ENCODE measurements at places on chromosomes 5 and 9.

DNA sequence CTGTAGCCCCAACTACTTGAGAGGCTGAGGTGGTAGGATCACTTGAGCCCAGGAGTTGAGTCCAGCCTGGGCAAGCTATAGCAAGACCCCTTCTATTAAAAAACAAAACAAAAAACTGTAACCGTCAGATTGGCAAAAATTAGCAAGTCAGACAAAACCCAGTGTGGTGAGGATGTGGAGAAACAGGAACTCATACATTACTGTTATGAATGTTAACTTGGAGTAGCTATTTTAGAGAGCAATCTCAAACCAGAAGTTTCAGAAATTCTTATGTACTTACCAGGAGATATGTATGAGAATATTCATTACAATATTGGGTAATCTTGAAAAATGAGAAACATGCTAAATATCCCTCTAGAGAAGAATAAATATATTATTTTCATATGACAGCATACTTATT, 120.3 kb downstream of the INVS start:
- DNase-seq: no peak

GRCh38 chr9:121596515-121596914, 54.9 kb upstream of the DAB2IP start:
- DNase-seq: no peak

- DNase-seq: no peak
These were observed 44.6 kb downstream of the POC5 start for GRCh38 chr5:75672616-75673015.

GRCh38 chr5:168747987-168748777, 169.0 kb upstream of the PANK3 start:
- peak; percentile 66 for DNase-seq

- no peak for DNase-seq
These were observed 104.4 kb upstream of the GNA14 start for GRCh38 chr9:77752554-77752953.

DNA sequence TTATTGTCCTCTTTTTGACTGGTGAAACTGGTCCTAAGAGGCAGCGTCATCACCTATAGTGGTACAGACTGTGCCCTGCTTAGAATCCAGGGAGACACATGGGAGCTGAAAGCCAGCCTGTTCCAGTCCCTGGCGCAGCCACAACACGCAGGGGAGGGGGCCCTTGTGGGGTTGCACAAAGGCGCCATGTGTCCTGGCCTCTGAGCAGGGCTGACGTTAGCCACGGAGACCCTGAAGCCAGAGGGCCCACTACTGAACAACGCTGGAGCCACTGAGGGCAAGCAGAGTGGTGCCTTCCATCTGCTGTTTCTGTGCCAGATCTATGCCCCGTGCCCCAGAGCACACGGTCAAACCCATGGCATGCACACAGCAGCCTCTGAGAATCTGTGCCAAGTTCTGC, 147.3 kb downstream of the ACTL7B start:
- DNase-seq: no peak

- DNase-seq: no peak
These were observed 3.6 kb upstream of the PSMD5 start for GRCh38 chr9:120846251-120846889.

- no peak for DNase-seq
These were observed 435.4 kb downstream of the ZSWIM6 start for GRCh38 chr5:61767231-61768080.

DNA sequence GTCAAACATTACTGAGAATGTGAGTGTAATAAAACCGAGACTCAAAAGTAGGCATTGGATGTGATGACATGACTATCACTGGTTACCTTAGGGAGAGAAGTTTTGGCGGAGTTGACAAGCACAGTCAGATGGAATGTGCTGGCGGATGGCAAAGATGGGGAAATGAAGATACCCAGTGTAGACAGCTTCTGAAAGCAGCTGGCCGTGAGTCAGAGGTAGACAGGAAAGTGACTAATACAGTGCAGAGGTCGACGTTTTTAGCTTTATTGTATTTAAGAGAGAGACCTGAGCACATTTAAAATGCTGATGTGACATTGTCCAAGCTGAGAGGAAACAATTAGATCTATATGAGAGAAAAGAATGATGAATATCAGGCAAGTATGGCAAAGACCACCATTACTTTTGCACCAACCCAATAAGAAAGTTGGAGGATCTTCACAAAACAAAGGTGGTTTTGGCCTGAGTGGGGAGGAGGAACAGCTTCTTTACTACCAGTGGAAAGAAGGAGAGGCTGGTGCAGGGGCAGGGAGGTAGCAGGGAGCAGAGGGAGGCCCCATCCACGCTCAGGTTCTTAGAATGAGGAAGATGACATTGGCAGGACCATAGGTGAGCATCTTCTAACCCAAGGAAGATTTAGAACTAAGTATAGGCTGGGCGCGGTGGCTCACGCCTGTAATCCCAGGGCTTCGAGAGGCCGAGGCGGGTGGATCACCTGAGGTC, 36.7 kb upstream of the KCNIP1 start:
- no peak for DNase-seq

DNA sequence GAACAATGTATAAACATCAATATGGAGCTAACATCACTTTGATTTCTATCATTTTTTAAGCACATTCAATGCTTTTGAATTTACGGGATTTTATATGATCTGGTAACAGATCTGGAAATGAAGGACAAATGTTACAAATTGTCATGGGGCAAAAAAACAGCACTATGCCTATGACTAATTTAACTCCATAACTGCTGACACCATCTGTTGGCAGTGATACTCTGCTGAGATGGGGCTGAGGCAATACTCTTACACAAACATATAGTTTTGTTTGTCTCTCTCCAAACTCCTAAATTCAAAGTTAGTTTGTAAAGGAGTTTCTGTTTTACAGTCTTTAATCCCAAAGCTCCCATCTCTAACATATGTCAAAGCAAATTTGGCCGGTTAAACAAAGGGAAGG, 132.5 kb upstream of the FER start:
- no peak for DNase-seq

Data from neuronal stem cell (in vitro differentiated cells).